ENCODE measurements at places on chromosomes 16 and 17.

- DNase-seq, result no peak
These were observed 97.9 kb upstream of the ZNF469 start for GRCh38 chr16:88284626-88285513.

- DNase-seq, result no peak
These were observed 21.6 kb upstream of the RASL10B start for GRCh38 chr17:35709874-35710273.

DNA sequence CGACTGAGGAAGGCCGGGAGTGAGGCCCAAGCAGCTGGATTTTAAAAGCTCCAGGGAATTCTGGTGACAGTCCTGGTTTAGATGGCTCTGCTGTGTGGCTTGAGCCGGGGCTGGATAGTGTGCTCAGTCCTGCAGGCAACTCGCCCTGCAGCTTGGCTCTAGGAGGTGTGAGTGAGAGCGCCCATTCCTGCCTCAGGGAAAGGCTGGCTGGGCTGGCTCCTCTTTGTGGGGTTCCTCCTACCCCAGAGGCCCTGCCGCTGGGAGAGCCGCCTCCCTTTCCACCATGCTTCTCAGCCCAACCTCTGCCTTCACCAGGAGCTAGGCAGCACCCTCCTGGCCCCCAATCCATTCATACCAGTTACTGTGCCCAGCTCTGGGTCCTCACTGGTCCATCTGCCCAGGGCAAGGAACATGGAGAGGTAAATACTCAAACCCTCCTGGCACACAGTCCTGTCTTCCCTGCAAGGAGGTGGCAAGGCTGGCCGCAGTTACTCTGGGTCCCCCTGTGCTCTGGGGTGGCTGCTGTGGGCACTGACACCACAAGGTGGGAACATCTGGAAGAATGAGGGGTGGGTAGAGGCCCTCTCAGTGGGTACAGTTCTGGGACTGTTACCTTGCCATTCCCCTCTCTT lies 47.1 kb downstream of the VAC14 start:
- no peak for DNase-seq

DNA sequence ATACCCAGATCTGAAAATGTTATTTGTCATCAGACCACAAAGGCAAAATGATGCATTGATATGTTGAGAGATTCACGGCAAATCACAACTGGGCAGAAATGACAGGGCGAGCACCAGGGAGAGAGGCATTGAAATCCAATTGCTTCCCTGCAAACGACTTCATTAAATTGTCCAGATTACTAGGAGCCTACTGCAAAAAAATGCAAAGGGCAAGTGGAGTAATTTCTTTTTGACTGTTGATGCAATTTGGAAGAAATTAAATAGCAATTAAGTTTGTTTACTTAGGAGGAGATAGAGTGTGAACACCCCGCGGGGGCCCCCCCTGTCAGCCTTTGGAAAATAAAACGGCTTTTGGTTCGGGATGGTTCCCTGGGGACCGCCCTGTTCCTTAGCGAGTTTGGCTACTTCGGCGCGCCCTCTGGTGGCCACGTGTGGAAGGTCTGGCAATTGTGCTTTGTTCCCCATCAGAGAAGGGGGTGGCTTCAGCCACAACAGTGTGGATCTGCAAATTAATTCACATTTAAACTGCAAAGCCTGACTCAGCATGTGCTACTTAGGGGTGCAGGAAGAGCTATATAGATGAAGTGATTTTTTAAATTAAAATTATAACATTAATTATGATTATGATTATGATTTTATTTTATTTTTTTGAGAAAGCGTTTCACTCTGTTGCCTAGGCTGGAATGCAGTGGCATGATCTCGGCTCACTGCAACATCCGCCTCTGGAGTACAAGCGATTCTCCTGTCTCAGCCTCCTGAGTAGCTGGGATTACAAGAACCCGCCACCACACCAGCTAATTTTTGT lies 14.5 kb upstream of the TMC7 start:
- DNase-seq, result peak; percentile 92

DNA sequence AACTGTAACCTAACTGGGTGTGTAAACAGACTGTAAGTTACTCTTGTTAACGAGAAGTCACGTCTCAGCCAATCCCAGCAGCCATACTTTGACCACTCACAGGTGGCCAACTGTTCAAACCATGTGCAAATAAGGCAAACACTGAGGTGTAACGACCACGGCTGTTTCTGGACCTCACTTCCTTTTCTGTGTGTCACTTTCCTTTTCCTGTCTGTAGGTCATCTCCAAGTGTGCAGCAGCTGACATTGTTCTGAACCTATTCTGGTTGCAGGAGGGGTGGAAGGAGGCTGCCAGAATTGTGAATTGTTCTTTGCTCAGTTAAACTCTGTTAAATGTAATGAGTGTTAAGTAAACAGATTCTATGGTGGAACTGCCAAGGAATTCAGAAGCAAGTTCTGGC lies 627.4 kb downstream of the KCNJ2 start:
- no peak for DNase-seq

- no peak for DNase-seq
These were observed 278.0 kb upstream of the SALL1 start for GRCh38 chr16:51429041-51429440.

GRCh38 chr16:49622421-49623402 lies 233.2 kb downstream of the ZNF423 start:
- no peak for DNase-seq

DNA sequence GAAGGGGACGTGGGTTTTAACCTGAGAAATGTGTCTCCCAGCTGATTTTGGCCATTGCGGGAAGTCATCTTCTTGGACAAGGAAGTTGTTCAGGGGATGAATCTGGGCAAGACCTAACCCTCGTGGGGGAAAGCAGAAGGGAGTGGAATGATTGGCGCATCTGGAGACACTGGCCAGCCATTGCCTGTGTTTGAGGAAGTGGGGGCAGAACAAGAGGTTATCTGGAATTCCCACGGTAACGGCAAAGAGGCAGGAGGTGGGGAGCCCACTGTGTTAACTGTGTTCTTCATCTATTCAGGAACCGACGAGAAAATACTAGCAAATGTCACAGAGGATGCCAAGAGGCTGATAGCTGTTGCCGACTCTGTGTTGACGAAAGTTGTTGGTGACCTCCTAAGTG lies 66.9 kb downstream of the RNF213 start:
- DNase-seq, result no peak

DNA sequence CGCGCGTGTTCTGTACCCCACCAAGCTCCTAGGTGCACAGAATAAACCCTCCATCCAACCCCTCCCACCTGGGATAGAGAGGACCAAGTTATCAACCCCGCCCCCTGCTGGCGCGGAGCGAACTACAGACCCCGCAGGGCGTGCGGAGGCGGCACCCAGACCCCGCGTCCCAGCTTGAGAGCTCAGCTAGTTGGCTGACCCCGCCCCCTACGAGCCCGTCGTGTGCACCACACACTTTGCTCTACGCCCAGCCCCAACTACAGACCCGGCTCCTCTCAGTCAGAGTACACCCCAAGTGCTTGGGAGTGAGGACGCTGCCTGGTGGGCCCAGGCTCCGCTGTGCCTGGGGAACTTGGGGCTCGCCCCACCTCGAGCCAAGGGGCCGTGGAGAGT lies 1.5 kb downstream of the GRIN2A start:
- peak; percentile 6 for DNase-seq

GRCh38 chr17:81927653-81928543 lies at the start of gene MAFG:
TSS of gene MAFG (minus strand) at chr17:81927735. CDS start at chr17:81923185, 4,550 bp downstream.
- peak; percentile 89 for DNase-seq

- no peak for DNase-seq
These were observed 350.1 kb upstream of the KIF2B start for GRCh38 chr17:53472586-53472985.

GRCh38 chr16:86998196-86999001 lies 318.8 kb downstream of the C16orf95 start:
- DNase-seq, result no peak

- DNase-seq, result no peak
These were observed 5.0 kb downstream of the CTF1 start for GRCh38 chr16:30901201-30902028.

DNA sequence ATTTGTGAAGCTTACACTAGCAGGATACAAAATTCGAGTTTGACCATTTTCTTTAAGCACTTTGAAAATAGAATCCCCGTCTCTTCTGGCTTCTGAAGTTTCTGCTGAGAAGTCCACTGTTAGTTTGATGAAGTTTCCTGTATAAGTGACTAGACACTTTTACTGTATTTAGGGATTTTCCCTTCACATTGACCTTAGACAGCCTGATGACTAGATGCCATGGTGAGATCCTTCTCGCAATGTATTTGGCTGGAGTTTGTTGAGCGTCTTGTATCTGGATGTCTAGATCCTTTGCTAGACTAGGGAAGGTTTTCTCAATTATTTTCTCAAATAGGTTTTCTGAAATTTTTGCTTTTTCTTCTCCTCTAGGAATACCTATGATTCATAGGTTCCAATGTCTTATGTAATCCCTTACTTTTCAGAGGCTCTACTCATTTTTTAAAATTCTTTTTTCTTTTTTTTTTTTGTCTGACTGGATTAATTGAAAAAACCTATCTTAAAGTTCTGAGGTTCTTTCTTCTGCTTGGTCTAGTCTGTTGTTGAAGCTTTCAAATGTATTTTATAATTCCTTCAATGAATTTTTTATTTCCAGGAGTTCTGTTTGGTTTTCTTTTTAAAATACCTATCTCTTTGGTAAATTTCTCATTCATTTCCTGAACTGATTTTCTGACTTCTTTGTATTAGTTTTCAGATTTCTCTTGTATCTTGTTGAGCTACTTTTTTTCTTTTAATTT lies 63.7 kb upstream of the ABCC11 start:
- DNase-seq, result no peak

- no peak for DNase-seq
These were observed 4.5 kb downstream of the MT1X start for GRCh38 chr16:56686758-56687157.
